Brain (organoid and tissue), 16 donors: ENCODE measurements at places on chromosomes 6 and 20. TPM values are rescaled to one million over a fixed set of nuclear protein-coding genes. Genes with fewer than 3 reads are reported as not detected.

Gene CST5
- not detected for polyA plus RNA-seq

Gene STMND1
- polyA plus RNA-seq, result 4.0 TPM

Gene SPDEF
- polyA plus RNA-seq, result not detected

Gene DEFB132
- not detected for polyA plus RNA-seq

Gene SLC17A1
- not detected for polyA plus RNA-seq

Gene PSORS1C1
- polyA plus RNA-seq, result not detected

DNA sequence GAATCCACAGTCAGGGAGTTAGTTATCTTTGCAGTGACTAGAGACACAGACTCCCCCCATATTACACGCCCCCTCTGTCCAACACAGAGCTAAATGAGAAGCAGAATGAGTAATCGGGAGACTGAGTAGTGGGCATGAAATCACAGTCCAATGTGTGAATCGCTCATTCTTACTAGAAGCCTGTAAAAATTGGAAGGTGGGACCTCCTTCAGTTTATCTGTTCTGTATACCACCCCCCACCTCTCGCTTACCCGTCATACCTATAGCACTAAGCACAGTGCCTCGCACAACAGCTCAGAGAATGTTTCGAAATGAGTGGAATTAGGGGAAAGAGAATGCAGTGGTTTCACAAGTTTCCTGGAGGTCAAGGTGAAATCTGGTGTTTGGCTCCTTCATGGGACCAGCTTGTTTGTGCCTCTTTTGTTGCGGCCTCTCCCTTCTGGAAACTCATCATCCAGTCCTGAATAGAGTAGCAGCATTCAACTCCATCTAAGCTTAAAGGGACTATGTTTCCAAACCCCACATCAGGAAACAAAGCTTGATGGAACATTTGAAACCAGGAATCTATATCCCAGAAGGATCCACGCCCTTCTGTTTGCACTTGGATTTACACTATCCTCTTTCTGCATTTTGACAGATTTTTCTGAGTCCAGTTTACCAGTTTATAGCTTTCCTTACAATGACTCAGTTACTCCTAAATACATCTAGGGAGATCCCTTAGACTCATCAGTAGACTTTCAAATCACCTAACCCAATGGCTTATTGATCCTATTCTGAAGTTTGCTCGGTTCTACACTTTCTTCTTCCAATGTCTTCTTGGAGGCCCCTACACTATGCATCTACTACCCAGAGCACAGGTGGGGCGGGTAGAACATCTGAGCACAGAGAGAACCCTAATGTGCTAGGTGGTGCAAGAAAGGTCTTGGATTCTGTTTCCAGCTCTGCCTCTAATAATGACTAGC lies 59.2 kb upstream of the PIM1 start:
- DNase-seq, result no peak

- DNase-seq, result no peak
These were observed 22.9 kb upstream of the HMGA1 start for GRCh38 chr6:34213772-34214171.

DNA sequence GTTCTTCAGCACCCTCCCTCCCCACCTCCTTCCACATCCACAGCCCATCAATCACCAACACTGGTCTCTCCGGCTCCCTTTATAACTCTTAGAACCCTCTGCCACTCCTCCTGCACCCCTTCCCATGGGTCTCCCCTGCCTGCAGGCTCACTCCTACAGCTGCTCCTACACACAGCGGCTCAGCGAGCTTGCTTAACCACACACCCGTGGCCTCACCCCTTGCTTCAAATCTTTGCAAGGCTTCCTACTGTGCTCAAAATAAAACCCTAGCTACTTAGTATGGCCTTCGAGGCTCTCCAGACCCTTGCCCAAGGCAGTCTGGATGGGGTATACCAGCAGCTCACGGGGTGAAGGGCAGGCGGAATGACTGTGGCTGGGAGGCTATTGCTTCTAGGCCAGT lies 63.7 kb downstream of the JPH2 start:
- DNase-seq, result no peak

- no peak for DNase-seq
These were observed 47.6 kb downstream of the CPNE5 start for GRCh38 chr6:36791521-36792135.

DNA sequence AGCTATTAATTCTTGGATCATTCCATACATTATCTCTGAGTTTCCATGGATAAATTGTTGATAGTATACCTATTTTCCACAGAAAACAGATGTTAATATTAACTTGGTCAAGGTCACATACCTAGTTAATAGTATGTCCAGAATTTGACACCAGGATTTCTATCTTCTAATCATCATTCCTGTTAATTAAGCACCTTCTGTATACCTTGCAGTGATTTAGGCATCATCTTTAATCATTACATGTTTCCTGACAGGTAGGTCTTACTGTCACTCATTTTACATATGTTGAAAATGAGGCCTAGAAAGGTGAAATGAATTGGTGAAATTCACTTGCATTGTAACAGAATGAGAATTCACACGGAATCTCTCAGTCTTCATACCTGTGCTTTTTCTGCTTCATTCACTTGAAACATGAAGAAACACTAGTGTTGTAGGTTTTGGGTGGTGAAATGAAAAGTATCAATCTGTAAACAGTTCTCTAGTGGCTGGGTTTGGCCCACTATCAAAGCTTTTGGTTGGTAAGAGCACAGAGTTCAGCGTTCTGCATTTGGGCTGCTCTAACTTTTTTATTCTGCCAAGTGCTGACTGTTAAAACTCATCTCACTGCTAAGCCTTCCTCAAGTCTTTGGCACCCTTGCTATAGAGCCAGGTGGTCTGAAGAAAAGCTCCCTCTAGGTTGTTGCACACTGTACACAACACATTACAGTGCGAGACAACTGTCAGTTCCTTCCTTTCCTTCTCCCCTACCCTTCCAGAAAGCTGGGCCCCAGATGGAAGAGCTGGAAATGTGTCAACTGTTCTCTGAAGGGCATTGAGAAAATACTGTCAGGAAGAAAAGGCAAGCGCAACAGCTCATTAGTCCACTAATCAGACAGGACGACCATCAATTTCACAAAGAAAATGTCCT lies 57.8 kb upstream of the C20orf144 start:
- peak; percentile 50 for DNase-seq

- no peak for DNase-seq
These were observed 19.3 kb upstream of the NKAIN2 start for GRCh38 chr6:123784330-123784729.
